ENCODE measurements at places on chromosomes 13 and 19. TPM values are rescaled to one million over a fixed set of nuclear protein-coding genes. Genes with fewer than 3 reads are reported as not detected.

OVOL3 gene
- total RNA-seq, result not detected

VSIG10L gene
- 3.5 TPM for total RNA-seq

BAX gene
- 150 TPM for total RNA-seq

DOCK6 gene
- total RNA-seq, result 40.6 TPM

S1PR5 gene
- total RNA-seq, result 1.1 TPM

SRRM5 gene
- 0.51 TPM for total RNA-seq

KLK5 gene
- total RNA-seq, result not detected

AXL gene
- total RNA-seq, result 6.8 TPM

IGFL2 gene
- not detected for total RNA-seq

- no peak for DNase-seq
These were observed 47.1 kb downstream of the TGDS start for GRCh38 chr13:94548821-94549231.

DNA sequence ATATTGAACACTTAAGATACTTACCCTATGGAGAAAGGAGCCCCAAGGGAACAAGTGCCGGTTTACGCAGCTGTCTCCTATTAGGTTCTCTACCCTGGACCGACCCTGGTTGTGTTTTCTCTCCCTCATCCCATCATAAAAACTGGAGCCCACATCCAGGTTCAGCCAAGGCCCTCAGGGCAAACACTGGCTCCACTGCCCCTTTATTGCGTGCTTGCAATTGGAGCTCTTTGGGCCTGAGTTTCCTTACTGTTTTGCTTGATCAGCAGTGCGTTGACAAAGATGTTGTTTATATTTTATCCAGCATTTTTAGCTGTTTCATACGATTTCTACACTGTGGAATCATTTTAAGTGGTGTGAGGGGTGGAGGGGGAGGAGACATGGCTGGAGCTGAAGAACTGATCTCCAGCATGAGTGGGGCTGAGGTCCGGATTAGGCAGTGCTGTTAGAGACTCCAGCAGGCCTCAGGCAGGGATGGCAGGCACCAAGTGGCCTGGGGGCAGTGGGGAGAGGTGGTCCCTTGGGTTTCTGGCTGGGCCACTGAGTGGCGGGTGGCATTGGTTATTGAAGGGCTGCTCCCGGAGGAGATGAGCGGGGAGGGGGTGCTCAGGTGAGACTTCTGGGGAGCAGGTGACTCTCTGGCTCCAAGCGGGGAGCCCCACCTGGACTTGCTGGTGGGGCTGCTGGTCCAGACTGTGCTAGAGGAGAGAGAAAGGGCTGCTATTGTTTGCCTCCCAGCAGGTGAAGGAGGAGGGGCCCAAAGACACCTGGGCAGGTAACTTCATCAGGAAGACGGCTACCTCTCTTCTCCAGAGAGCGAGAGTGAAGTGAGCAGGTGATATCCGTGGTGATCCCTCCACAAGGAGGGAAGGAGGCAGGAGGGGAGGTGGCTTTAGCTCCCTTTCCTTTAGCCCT is 62.4 kb upstream of the RNF113B start:
- DNase-seq, result no peak

GRCh38 chr13:24893863-24894262 is 129.9 kb downstream of the RNF17 start:
- DNase-seq, result no peak

- DNase-seq, result no peak
These were observed 255.9 kb upstream of the STARD13 start for GRCh38 chr13:33541456-33541855.

DNA sequence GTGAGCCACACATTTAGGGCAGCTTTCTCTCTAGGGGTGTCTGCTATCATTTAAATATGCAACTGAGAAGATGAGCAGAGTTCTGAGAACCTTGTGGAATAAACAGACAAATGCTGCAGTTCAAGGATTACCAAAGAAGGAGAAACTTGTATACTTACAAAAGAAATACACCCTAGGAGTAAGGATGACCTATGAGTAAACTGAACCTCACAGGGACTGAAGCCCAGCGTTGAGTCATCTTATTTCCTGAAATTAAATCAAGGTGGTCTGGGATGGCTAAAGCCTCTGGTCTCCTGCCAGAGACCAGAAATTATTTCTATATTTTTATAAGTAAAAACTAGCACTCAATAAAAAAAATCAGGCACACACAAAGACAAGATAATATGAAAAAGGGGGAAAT is 40.1 kb downstream of the FAM216B start:
- DNase-seq, result no peak

DNA sequence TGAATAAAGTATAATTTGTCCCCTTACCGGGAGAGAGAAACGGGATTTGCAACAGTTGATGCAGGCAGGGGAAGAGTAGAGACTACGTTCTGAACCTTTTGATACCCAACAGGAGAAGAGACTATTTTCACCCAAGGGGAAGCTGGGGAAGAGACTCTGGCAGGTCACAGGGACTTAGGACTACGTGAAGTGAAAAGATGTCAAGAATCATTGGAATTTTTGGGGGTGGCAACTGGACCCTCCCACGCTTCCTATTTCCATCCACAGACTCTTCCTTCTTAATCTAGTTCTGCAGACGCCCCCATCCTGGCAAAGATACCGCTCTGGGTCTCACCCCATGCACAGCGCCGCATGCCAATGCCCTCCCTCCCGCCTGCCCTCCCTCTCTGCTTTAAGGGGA is 13.8 kb downstream of the CABP5 start:
- DNase-seq, result no peak

GRCh38 chr13:67619351-67619994 is 389.3 kb upstream of the PCDH9 start:
- no peak for DNase-seq

- no peak for DNase-seq
These were observed 45.9 kb upstream of the VSTM2B start for GRCh38 chr19:29479941-29480340.

DNA sequence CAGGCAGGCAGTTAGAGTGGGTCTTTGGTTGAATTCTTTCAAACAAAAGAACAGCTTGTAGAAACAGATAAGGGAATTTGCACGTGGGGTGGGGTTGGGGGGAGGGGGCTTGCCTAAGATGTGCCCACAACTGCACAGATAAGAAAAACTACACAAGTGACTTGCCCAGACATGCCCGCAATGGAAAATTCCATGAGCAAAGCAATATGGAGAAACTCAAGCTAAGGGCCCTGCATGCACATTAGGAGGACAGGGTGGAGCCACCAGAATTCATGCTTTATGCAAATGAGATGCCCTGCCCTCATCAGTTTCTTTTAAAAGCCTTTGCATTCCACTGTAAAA is 755.6 kb upstream of the MIR17HG start:
- DNase-seq, result no peak

- DNase-seq, result no peak
These were observed 38.9 kb upstream of the AMER2 start for GRCh38 chr13:25210842-25211569.

Data from neural crest cell (in vitro differentiated cells).